NCI-H69 (cell line): ENCODE measurements at places on chromosomes 3 and 15.

- no peak for DNase-seq
These were observed 10.2 kb upstream of the C15orf61 start for GRCh38 chr15:67510597-67511190.

- peak; percentile 61 for DNase-seq
These were observed 123.8 kb downstream of the PPM1L start for GRCh38 chr3:160879859-160880258.

GRCh38 chr3:37913522-37913921 lies 51.8 kb downstream of the CTDSPL start:
- DNase-seq = no peak

GRCh38 chr3:153350420-153350819 lies 188.4 kb downstream of the RAP2B start:
- DNase-seq = no peak

- peak; percentile 58 for DNase-seq
These were observed 202.5 kb downstream of the MEIS2 start for GRCh38 chr15:36897834-36898233.

DNA sequence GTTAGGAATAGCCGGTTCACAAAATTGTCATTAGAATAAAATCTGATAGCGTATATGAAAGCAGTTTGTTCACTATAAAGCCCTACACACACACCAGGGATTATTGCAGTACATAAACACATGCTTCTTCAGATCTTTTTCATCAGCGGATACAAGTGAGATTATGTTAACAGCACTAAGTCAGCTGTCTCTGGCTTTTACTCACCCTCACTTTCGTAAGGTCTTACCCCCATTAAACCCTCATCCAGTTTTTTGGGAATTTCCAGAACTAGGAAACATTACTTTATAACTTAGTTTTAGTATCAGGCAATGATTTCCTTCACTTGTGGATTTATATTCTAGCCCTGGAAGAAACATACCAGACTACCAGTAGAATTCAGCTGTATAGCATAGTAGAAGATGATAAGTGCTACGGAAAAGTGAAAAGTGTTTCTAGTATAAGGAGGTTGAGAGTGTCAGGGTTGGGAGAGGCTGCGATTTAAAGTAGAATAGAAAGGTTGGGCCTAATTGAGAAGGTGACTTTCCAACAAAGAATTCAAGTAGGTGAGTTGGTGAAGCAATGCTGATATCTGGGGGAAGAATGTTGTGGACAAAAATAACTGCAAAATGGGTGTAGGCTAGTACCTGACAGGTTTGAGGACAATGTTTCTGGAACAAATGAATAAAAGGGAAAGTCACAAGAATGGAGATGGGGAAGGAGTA lies 22.7 kb downstream of the TMEM207 start:
- DNase-seq = no peak

GRCh38 chr15:45112143-45112590 lies 1.8 kb downstream of the DUOX2 start:
- DNase-seq = peak; percentile 39

DNA sequence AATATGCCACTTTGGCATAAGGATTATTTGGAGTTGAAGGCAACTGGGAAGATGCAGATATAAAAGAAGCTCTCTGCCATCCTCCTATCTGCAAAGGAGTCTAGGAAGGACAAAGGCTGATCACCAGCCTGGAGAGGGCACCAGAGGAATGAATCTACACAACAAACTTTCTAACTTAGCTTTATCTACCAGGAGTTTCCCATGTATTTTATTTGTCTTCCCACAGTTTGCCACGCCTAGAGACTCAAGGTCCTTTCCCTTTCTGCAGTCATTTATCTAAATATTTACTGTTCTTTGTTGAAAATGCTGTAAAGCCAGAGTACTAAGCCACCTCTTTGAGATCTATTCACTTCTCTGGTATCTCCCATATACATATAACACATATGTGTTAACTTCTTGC lies 32.2 kb downstream of the GPR176 start:
- peak; percentile 59 for DNase-seq

GRCh38 chr3:76387000-76387399 lies 601.7 kb upstream of the ZNF717 start:
- DNase-seq = no peak

DNA sequence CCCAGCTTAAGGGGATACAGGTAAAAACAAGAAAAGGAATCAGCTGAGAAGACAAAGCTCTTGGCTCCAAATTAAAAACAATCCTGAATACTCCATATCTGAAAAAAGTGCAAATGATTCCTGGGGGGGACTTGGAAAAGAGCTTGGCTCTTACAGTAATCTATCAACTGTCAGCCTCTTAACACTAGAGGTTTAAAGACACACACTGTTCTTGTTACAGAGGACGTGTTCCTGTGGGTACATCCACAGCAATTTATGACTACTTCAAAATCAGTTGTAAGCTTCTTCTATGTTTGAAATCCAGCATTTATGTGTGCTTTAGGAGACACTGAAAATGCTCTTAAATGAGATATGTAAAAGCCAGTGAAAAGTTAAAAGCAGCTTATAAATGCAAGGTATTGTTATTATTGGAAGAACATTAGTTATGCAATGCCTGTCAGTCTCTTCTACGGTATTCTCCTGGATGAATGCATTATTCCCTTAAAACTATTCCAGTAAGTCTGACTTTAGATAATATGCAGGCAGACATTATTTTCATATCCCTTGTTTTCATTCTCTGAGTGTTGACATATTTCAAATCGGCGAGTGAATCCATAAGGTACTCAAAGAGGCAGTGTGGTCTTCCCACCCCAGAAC lies 408.4 kb upstream of the ADAMTS9 start:
- DNase-seq = no peak

DNA sequence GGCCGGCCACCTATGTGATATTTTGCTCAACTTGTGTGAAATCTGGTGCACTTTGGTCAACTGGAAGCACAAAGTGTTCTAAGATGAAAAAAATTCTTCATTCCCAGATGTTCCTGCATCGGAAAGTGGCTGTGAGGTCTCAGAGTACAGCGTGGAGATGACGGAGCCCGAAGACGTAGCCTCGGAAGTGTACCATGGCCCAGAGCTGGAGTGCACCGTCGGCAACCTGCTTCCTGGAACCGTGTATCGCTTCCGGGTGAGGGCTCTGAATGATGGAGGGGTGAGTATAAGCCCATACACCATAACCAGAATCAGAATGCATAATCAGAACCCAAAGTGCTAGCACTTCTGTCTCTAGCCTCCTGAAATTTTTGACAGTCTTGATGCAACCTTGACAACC lies 104.3 kb downstream of the GHSR start:
- DNase-seq = no peak

GRCh38 chr15:68768321-68768720 lies 52.4 kb downstream of the ANP32A start:
- DNase-seq = peak; percentile 24

DNA sequence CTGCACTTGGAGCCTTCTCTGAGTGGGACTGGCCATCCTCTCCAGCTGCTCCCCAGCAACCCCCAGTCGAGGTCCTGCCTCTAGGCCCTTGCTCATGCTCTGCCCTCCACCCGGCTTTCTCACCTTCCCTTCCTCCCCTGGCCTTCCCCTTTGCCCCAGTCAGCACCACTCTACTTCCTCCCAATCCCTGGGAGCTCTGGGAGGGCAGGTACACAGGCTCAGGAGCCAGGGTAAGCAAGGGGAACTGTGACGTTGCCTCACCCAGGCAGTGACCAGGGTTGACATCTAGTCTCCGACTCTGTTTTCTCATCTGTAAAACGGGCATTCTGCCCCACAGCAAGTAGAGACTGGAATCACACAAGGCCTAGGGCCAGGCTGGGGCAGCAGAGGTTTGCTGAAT lies 66.6 kb upstream of the TMEM115 start:
- no peak for DNase-seq

DNA sequence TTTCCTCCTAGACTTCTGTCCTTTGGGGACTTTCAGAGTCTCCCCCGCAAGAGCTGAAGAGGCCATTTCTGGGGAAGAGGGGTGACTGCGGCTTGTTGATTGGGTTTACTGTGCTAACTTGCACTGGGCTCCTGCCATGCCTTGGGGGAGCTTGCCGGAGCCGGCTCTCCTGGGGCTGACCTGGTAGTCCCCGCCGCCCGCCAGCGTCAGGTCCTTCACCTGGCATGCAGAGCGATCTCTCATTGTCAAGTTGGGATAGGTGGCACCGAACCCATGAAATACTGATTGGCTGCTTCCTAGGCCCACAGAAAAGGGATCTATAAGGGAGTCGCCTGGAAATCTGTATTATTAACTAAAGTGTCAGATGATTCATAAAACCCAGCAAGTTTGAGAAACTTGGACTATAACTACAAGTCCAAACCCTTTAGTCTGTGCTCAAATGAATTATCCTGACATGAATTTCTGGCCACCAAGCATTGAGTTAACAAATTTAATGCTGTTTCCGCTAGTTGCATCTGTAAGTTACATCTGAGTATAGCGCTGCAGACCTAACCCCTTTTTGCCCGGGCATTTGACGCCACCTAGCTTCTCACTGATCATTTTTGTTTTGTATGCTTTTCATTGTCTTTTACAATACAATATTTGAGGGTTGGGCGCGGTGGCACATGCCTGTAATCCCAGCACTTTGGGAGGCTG lies 607 bp upstream of the IMP3 start:
- DNase-seq = peak; percentile 78

DNA sequence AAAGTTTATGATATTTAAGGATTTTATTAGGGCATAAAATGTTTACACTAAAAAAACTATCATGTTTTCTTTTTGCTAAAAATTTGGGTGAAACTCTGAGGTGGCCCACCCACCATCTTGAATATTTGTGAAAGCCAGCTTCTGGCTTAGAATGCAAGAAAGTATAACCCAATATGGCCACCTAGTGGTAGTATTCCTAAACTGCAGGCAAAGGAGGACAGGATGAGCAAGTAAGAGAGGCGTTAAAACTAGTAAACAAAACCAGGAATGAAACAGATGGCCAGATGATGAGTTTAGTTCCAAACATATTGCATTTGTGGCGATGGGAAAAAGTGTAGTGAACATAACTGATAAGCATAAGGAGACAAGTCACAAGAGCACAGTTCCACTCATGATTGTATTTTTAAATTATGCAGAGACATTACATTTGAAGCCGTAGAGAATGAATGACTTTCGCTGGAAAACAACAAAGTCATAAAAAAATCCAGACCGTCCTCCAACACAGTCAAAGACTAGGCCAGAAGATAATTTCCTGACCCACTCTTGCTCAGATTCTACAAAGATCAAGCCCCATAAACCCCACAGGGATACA lies 103.3 kb upstream of the PRTG start:
- peak; percentile 85 for DNase-seq

GRCh38 chr15:67758619-67759300 lies 66.5 kb upstream of the SKOR1 start:
- DNase-seq = no peak

DNA sequence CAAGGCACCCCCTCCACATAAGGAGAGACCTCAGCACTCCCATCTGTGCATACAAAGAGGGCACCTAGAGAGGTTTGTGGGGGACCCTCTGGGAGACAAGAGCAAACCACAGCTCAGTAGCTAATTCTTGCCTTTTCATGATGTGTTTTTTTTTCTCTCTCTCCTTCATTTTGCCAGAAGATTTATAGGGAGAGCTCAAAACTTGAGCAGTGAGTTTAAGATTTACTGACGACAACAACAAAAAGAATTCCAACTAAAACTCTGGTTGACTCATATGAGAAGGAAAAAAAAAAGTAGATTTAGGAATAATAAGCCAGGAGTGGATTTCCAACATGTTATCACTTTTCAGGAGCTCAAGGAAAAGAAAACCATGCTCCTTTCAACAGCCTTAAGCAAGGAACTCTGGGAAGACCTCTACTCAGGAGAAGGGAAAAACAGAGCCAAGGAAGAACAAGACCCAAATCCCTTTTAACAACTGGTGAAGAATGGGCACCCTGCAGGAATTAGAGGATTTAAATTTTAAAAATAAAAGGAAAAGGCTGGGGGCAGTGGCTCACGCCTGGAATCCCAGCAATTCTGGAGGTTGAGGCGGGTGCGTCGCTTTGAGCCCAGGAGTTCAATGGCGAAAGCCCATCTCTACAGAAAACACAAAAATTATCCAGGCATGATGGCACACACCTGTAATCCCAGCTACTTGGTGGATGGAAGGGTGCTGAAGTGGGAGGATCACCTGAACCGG lies 58.2 kb upstream of the RAD18 start:
- DNase-seq = no peak

GRCh38 chr15:87228460-87228859 lies 1028.1 kb downstream of the NTRK3 start:
- no peak for DNase-seq

- DNase-seq = no peak
These were observed 100.0 kb downstream of the LPP start for GRCh38 chr3:188253800-188254452.

DNA sequence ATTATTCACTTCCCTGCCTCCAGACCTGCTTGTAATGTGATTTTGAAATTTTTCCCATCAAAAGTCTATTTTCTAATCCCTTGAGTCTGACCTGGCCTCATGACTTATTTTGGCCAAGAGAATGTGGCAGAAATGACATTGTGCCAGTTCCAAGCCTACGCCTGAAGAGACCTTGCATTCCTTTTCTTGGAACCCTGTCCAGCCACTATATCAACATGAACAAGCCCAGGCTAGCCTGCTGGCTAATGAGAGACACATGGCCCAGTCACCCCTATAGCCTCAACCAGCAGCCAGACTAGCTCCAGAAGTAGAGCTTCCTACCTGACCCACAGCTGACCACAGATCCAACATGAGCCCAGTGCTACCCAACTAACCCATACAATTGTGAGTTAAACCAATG lies 121.1 kb upstream of the ACP3 start:
- no peak for DNase-seq

- DNase-seq = peak; percentile 71
These were observed 53.1 kb upstream of the ULK4 start for GRCh38 chr3:42014921-42015533.

DNA sequence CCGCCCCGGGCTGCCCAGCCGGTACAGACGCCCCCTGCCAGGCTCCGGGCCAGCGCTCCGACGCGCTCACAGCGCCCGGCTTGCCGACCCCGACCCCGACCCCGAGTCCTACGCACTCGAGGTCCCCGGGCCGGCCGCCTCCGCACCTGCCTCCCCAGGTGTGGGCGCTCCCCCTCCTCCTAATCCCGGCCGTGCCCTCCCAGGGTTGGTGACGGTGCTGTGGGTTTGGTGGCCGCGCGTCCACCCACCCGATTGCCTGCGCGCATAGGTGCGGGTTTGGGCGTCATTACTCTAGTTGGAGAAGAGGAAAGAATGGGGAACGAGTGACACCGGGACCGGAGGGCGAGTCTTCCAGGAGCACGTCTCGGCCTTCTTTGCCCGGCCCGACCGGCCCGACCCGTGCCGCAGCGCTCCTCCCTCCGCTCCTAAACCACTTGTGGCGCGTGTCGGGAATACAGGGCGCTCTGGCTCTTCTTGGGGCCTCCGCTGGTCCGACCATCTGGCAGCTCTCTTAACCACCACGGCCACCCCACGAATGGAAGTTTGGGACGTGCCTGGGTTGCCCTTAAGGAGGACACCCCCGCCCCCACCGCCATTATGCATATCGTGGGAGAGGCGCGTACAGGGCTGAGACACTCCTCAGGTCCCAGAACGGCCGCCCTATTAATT lies 810 bp upstream of the THRB start:
- DNase-seq = peak; percentile 71

- DNase-seq = no peak
These were observed 4.0 kb downstream of the INAFM2 start for GRCh38 chr15:40327457-40327856.

GRCh38 chr3:12345141-12345561 lies 56.3 kb downstream of the PPARG start:
- DNase-seq = no peak
